ENCODE measurements at places on chromosomes 7 and 10.

- DNase-seq: no peak
These were observed 10.9 kb downstream of the UCMA start for GRCh38 chr10:13223241-13223640.

- DNase-seq: no peak
These were observed 131.7 kb downstream of the DNAJB6 start for GRCh38 chr7:157468221-157469111.

GRCh38 chr10:88157981-88158465 lies 294.6 kb downstream of the PTEN start:
- DNase-seq: no peak

- DNase-seq: peak; percentile 53
These were observed 228.3 kb upstream of the NPVF start for GRCh38 chr7:25456467-25457171.

DNA sequence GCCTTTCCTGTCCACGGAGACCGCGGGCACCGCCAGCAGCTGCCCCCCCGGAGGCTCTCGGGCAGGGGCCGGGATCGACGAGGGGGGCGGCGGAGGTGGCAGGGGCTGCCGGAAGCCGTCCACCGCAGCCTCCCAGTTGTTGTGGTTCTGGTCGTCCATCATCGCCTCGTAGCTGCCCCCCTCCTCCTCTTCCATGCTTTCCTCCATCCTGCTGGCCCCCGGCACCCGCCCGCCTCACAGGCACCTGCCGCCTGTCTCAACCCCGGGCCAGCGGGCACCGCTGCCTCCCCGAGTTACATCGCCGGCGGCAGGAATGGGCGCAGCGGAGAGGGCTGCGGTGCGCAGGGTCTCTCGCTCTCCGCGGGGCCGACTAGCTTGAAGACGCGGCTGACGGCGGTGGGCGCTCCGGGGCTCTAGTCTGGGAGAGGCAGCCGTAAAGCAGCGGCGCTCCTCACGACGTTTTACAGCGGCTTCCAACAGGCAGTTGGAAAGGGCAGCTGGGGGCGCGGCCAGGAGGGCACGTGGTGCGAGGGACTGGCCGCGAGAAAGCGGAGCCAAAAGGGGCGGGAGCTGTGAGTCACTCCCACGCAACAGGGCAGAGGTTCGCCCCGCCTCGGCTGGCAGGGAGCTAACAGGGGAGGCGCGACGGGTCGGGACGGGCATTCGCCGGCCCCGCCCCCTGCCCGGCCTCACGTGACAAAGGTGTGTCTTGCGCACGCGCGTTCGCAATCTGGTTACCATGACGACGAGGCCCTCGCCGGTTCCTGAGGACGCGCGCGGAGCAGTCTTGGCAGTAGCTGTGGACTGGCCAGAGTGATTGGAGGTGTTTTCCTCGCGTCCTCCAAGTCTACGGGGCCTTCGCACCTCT lies at the start of gene CACUL1:
CACUL1 (minus strand) TSS at position 415 of the 868 bp plus-strand sequence; CDS start at position 207, 208 bp downstream.
- peak; percentile 93 for DNase-seq

DNA sequence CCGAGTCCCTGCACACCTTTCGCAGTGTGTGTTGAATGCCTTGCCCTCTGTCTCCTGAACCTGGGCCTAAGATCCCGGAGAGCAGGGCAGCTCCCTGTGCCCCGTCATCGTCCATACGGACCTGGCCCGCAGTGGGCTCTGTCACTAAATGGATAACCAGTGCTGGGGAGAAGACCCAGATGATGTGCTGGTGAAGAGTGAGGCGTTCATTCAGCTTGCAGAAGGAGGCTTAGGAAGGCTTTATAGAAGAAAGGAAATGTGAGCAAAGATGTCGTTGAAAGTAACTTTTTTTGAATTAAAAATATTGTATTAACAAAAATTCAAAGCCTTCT lies 34.4 kb downstream of the PFKFB3 start:
- no peak for DNase-seq

- no peak for DNase-seq
These were observed 196.0 kb downstream of the HIBADH start for GRCh38 chr7:27466703-27467102.

All from NCI-H1105 treated with DMSO at 0.1 percent for 48 hours (cell line).